ENCODE measurements at places on chromosomes 2 and 18. TPM values are rescaled to one million over a fixed set of nuclear protein-coding genes. Genes with fewer than 3 reads are reported as not detected.

Gene CAPN10
- total RNA-seq, result 28.2 TPM

Gene METTL5
- 32.5 TPM for total RNA-seq

Gene ALK
- 0.09 TPM for total RNA-seq

Gene RFTN2
- total RNA-seq, result 22.6 TPM

Gene BOLL
- total RNA-seq, result not detected

Gene VWA3B
- 17.8 TPM for total RNA-seq

Gene SLC38A11
- total RNA-seq, result not detected

Gene AQP12A
- total RNA-seq, result not detected

Gene SERPINB13
- not detected for total RNA-seq

Gene NT5DC4
- 0.09 TPM for total RNA-seq

Gene SP5
- total RNA-seq, result 4.2 TPM

Gene KIF5C
- 0.77 TPM for total RNA-seq

Gene C2orf80
- total RNA-seq, result 0.25 TPM

Gene STK25
- 141 TPM for total RNA-seq

Gene PPP1R1C
- 5.2 TPM for total RNA-seq

Gene SH2D6
- 0.37 TPM for total RNA-seq

Gene ATP6V1C2
- total RNA-seq, result 0.55 TPM

Gene CD8A
- 2.8 TPM for total RNA-seq

Gene TTR
- total RNA-seq, result 1.1 TPM

Gene SERPINB3
- 0.43 TPM for total RNA-seq

Data from lung (tissue), 17 donors.